Femur (tissue), 1 donor: ENCODE measurements at places on chromosomes 1 and 21.

DNA sequence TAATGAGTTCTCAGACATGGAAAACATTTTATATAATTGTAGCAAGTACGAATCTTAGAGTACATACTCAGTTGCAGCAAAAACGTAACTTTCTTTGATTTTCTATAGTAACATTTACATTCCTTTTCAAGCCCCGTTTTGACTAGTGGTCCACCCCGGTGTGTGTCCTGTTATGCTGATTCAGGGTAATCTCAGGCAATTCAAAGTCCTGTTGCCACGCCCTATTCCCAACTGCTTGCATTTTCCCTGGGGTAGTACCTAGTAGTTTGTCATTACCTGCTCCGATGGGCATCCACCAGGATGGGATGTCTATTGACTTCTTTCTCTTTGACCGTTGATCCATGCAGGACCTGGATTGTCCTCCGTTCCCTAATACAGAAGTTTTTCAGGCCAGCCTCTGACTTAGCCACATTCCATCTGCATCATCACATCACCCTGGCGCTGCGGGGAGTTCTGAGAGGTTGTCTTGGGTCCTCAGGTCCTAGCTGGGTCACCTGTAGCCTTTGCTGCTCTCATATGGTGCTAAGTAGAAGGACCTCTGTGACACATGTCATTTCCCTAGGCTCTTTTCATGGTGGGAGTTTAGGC, 15.0 kb upstream of the FCAMR start:
- DNase-seq: no peak

DNA sequence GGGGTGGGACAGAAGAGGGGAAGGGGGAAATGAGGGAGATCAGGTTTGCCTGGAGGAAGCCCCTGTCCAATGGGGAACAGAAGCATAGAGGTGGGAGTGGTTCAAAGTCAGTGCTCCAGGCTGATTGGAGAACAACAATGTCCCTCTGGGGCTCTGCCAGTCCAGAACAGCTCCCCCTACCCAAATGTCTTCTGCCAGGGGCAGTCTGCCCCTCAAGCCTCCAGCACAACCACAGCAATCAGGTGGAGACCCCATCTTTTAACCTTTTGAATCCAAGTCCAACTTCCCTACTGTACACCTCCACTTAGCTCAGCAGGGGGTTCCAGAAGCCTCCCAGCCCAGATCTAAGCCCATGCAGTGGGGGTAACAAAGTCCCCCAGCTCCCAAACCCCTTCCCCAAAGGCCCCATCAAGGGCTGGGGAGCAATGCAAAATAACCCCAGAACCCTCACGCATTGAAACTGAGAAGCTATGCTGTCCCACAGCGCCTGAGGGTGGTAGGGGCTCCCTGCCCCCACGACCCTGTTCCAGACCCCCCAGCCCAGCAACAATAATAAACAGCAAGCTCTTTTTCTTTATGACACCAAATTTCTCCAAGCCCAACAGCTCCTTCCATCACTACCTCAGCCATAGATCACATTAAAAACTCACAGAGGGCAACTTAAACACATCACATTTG, 3.3 kb downstream of the AHDC1 start:
- DNase-seq: no peak

DNA sequence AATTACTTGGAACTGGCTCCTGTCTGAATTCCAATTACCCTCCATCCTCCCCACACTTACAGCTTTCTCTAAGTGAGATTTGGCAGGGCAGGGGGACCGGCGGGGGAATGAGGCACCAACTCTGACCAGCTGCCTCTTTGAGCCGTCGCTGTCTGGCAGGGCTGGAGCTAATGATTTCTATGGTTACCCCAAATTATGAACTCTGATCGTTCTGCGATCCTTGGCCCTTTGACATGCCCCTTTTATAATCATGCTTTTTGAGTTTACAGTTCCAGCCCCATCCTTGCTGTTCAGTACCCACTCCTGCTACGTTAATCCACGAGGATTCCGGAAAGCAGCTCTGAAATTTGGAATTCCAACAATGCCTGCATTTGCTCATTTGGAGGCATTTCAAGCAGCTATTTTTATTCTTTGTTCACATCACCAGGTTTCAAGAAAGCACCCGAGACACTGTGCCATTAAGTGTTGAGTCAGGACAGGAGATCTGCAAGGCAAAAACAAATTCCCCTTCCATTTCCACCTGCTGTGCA, 54.6 kb upstream of the LBR start:
- no peak for DNase-seq

GRCh38 chr1:193211539-193211938, 25.1 kb upstream of the B3GALT2 start:
- no peak for DNase-seq

- no peak for DNase-seq
These were observed 11.2 kb upstream of the CREG1 start for GRCh38 chr1:167564612-167565270.

- DNase-seq: no peak
These were observed 35.9 kb upstream of the GALNT2 start for GRCh38 chr1:230031131-230031530.

- peak; percentile 94 for DNase-seq
These were observed at the start of gene ARHGEF11 for GRCh38 chr1:157045250-157046218. Gene ARHGEF11, minus strand, starts transcription at chr1:157045742. Its CDS starts 1,412 bp downstream, at chr1:157044330.
